ENCODE measurements at places on chromosomes 4 and X.

GRCh38 chr4:136810626-136811025 is 721.7 kb downstream of the PCDH18 start:
- no peak for DNase-seq

GRCh38 chr4:74085669-74086068 is 13.3 kb downstream of the CXCL2 start:
- no peak for DNase-seq

- DNase-seq: no peak
Measured at GRCh38 chrX:2907295-2907694, 21.8 kb downstream of the ARSD start.

DNA sequence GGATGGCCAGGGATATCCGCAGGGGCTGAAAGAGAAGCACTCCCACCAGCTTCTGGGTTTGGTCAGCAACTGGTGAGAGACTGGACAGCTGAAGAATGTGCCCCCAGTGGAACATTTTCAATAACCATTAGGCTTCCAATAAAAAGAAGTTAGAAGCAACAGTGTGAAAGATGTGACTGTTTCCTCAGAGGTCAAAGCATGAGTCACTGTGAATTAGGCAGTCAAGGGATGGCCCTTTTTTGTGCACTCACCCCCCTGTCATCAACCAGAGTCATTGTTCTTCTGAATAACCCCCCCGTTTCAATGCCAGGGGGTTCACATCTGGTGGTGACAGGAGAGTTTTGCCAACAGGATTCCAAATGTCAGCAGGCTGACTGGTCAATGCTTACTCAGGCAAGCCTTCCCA is 74.6 kb upstream of the SH3RF1 start:
- no peak for DNase-seq

DNA sequence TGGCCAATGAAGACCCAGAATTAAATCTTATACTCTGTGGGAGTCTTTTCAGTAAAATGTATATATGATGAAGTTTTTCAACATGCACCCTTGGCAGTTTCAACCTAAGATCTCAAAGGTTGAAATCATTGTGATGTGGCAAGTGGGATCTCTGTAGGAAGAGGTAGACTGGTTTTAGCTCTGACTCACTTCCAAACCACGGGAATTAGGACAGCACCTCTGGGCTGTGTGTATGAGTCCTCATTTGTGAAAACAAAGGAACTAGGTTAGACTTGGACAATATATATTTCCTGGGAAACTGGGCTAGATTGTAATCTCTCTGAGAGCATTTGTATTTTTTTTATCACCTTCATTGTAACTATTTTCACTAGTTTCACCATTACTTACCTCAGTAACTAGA is 333.0 kb downstream of the ADGRL3 start:
- no peak for DNase-seq

DNA sequence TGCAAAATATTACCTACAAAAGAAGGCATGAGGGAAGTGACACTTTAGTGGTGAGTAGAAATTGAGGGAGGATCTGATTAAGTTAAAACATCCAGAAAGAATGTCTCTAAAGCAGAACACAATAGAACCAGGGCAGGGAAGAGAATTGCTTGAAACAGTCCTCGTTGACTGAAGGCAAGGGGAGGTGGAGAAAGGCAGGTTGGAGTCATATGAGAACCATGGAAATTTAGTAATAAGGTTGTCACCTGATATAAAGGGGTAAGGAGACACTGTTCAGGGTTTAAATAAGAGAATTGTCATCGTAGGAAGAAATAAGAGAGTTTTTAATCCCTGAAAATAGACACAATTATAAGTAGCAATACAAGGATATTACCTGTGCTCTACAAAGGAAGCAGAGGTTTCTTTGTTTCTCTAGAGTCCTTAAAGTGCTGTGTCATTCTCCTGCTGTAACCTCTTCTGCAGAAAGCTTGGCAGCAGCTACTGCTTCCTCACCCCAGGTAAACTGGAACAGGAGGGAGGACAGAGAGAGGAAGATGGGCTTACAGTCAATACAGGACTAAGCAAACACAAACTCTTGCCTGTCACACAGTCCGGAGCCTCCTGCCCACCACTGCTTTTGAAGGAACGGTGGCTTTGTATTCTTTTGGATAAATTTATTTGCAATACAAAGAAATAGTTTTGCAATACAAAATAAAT is 258.4 kb downstream of the PPARGC1A start:
- DNase-seq: peak; percentile 5

GRCh38 chr4:46956451-46956850 is 36.9 kb downstream of the GABRA4 start:
- DNase-seq: no peak

- peak; percentile 93 for DNase-seq
Measured at GRCh38 chr4:76897536-76898384, at the start of gene SOWAHB. SOWAHB (minus strand) TSS chr4:76898144; CDS start chr4:76897849, 295 bp downstream.

DNA sequence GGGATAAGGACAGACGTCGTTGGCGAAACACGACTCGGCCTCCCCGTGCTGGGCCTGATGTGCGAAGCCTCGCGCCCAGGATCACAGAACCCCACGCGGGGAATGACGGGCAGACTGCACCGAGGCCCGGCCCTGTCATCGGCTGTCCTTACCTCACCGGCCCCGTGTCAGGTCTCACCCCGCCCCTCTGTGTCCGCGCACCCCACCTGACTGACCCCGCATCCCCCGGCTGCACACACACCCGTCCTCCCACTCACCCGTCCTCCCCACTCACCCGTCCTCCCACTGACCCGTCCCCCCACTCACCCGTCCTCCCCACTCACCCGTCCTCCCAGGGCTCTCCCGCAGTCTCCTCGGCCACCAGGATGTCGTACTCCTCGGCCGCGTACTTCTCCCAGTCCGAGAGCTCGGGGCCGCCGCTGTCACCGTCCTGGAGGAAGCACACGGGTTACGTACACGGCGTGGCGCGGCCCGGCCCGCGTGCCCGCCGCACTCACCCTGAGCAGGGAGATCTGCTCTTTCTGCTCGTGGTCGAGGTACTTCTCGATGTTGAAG is 19.8 kb upstream of the GTPBP6 start:
- DNase-seq: no peak

GRCh38 chr4:77699731-77700210 is 94.2 kb downstream of the CXCL13 start:
- peak; percentile 10 for DNase-seq

GRCh38 chr4:85669204-85669603 is 194.3 kb downstream of the ARHGAP24 start:
- no peak for DNase-seq

DNA sequence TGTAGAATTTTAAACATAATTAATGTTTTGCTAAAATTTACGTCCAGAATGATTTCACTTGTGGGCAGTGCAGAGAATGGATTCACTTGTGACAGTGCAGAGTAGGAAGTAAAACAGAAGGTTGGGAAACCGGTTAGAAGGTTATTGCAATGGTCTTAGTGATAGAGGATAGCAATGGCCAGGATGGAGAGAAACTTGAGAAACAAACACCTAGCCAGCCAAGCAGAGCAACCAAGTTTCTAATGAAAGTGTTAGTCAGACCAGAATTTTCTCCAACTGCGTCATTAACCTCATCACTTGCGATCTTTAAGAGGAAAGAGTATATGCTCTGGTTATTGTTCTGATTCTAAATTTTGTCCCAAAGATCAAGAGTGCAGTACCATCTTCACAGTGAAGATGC is 50.0 kb upstream of the TBC1D9 start:
- DNase-seq: no peak

DNA sequence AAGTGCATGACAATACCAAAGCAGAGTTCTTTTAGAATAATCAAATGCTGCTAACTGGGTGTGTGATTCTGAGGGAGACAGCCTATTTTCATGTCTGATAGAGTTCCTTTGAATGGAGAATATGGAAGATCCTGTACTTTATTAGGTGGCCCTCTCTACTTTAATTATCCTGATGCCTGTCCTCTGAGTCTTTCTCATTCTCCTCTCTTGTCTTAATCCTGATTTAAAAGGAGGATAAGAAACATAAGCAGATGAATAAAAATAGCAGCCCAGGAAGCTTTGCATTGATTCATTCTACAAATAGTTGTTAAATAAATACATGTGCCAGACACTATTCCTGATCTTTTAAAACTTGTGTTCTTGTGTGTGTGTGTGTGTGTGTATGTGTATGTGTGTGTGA is 387.3 kb downstream of the SPRY1 start:
- no peak for DNase-seq

DNA sequence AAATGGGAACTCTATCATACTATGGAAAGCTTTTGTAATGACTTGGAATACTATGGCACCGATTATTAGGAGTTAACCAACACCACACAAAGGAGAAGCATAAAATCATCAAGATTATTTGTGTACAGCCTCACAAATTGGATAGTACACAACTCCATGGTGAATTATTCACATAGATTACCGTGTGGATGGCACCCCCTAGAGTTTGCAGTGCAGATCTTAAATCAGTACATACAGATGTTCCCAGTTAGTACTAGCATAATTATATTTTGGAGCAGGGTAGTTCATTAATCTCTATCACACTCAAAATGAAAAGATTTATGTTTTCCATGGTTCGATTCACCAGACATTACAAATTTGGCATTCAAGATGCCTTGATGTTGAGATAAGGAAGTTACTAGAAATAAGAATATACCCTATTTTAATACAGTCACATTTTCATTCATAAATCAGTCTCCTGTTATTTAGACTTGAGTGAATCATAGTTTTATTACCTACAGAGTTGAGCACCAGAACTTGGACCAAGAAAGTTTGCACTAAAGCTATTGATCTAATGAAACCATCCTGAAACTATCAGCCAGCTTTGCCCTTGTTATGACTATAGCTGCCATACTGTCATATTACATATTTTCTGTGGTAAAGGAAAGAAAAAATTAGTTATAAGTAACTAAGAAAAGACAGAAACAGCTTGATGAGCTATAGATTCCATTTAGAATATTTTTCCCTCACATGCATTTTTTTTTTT is 531.8 kb downstream of the GLUD2 start:
- DNase-seq: peak; percentile 50

GRCh38 chr4:111937368-111937767 is 207.9 kb upstream of the FAM241A start:
- peak; percentile 72 for DNase-seq

DNA sequence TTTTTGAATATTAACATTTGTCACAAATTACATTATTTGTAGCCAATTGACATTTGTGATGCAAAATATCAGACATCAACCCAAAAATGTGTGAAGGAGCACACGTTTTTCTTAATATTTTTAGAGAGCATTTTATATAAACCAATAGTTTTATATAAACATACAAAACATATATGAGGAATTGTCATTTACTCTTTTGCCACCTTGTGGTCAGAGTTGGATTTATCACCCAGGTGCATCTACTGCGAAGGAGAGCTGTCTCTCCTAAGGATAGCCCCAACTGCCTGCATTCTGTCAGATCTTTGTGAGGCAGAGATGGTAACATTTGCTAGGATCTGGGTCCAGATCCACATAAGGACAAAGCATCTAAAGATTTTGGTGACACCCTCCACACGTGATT is 2.5 kb upstream of the USP27X start:
- peak; percentile 63 for DNase-seq

- peak; percentile 9 for DNase-seq
Measured at GRCh38 chrX:27890611-27891010, 82.8 kb downstream of the MAGEB10 start.

GRCh38 chr4:146245246-146245645 is 30.9 kb downstream of the REELD1 start:
- no peak for DNase-seq
